Activated CD4-positive, alpha-beta T cell treated with anti-CD3 and anti-CD28 coated beads for 24 hours (primary cell): ENCODE measurements at places on chromosomes 7 and 10.

DNA sequence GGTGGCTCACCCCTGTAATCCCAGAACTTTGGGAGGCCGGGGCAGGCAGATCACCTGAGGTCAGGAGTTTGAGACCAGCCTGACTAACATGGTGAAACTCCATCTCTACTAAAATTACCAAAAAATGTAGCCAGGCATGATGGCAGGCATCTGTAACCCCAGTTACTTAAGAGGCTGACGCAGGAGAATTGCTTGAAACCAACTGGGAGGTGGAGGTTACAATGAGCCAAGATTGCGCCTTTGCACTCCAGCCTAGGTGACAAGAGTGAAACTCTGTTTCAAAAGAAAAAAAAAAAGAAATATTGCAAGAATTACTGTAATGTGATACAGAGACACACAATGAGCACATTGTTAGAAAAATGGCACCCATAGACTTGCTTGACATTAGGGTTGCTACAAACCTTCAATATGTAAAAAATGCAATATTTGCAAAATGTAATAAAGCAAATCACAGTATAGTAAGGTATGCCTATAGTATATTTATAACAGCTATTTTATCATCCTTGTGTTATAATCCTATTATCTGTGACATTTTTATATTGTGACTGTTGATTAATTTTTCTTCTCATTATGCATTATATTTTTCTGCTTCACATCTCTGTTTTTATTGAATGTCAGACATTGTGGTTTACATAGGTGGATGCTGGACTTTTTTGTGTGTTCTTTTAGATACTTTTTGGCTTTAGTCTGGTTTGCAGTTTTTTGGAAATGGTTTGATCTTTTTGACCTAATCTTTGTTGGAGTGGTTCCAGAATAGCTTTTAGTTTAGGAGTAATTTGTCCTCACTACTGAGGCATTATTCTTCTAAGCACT is 55.4 kb upstream of the HELLS start:
- no peak for DNase-seq

GRCh38 chr7:8881916-8882315 is 448.5 kb downstream of the NXPH1 start:
- DNase-seq: no peak

GRCh38 chr7:74405899-74406512 is 47.7 kb upstream of the GTF2IRD1 start:
- no peak for DNase-seq

GRCh38 chr7:147304376-147304775 is 1187.8 kb downstream of the CNTNAP2 start:
- no peak for DNase-seq
